HEK293T (cell line): ENCODE measurements at places on chromosomes 7 and 10.

DNA sequence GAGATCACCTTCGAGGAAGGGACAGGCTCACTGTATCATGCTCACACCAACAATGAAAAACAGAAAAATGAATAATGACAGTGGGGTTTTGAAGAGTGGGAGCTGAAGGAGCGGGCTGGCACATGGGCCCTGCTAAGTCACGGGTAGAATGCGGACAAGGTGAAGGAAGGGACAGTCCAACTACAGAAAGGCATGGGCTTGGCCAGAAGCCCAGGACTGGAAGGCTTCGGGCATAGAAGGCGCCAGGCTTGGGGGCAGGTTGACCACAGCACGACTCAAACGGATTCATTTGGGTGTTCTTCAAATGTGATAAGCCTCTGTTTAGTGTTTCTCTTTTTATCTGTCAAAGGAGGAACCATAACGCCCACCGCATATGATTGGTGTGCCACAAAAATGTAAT, 509.5 kb downstream of the CCSER2 start:
- DNase-seq: no peak

DNA sequence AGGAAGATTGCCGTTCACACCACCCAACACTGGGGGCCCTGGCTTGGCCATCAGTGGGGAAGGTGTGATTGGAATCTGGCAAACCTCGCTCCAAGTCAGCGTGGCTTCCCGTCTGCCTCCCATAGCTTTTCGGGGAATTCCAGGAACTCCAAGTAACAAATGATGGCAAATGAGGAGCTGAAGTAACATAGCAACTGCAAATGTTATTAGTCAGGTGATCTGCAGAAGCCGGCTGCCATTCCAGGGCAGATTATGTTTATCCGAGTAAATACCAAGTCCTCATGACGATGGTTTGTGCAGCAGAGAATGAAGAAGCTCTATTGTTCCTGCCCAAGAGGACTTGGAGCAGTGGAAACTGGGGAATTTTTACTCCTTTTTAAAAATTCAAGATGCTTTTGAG, 270.5 kb upstream of the PODXL start:
- no peak for DNase-seq

GRCh38 chr10:103204353-103205255, 11.5 kb upstream of the NT5C2 start:
- DNase-seq: peak; percentile 48

DNA sequence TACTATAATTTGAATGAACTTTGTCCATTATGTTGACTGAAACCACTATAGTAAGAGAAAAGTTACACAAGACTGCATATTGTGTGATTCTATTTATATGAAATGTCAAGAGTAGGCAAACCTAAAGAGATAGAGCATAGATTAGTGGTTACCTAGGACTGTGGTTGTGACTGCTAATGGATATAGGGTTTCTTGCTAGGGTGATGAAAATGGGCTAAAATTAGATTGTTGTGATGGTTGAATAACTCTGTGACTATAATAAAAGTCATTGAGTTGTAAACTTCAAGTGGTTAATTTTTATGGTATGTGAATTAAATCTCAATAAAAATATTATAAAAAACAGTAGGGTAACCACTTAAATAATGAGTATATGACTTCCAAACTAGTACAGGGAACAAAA, 142.9 kb upstream of the AHR start:
- no peak for DNase-seq

DNA sequence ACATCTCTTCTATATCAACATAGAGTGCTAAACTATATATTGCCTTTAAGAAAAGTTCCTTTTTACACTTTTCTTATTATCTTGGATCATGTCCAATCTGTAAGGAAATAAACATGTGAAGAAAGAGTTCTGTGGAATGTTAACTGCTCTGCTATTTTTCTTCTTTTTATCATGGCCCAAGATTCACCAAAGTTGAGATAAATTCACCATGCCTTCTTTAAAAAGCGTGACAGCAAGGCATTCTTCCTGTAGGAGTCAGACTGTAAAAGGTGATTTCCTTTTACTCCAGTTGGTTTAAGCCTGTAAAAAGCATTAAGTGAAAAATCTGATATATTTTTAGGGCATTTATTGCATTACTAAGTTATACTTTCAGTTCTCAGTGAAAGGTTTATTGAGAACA, 165.7 kb upstream of the FZD1 start:
- no peak for DNase-seq

DNA sequence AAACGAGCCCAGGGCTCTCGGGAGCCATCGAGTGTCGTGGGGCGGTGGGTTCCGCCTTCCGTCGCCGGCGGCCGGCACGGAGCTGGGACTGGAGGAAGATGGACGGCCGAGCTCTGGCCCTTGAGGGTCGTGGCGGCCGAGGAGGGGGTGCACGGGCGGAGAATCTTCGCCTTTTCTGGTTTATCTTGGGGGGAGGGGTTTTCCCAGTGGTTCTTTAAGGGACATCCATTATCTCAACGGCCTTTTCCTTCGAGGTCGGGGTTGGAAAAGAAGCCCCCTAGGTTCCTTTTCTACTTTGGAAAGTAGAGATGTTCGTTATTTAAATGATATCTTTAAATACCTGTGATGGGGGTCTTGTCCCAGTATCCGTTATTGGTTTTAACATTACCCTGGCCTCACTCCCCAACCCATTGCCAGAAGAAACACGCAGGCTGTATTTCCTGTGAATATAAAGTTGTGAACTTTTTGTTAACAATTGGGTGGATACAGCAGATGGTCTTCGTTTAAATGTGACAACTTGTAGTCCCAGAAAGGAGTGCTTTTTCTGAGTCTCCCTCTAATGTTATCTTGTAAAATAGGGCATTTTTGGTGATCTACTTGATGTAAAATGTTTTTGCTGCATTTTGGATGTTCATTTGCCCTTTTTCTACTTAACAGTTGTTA, 765 bp downstream of the CCAR1 start:
- no peak for DNase-seq

GRCh38 chr10:130484468-130485180, 348.4 kb downstream of the GLRX3 start:
- no peak for DNase-seq
